Astrocyte (in vitro differentiated cells and primary cell): ENCODE measurements at places on chromosomes 5 and 9.

DNA sequence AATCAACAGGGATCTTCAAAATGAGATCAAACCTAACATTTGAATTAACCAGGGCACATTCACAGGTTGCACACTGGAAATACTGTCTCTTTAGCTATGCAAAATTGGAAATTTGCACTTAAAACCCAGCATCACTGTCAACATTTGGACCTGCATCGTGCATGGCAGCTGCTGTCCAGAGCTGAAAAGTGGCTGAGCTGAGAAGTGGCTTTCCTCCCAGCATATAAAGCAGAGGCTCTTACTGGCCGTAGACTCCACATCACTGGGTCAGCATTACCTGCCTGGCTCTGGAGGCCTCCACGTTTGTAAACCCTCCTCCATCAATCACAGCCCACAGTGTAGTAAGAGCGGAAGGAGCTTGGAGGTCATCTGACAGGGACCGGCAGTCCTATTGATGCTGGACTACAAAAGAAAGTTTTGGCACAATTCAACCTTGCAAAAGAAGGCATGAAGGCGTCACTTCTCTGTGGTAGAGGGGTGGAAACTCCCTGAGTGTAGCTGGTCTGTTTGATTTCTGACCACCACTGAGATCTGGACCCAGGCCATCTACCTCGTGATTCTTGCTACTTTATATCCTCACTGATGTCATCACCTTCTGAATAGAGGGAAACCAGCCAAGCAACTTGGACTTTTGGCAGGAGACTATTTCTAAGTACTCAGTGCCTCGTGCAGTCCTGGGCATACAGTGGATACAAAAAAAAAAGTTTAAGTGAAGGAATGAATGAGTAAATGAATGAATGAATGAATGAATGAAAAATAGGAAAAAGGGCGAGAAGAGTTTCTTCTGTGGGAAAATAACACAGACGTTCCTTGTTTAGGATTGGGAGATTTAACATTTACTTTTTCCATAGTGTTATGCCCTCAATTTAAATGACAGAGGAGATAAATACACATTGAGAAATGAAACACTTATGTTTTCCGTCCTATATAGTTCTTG lies 14.8 kb downstream of the RASEF start:
- peak; percentile 96 for DNase-seq

- no peak for DNase-seq
Observed at GRCh38 chr5:180523629-180524466, 29.7 kb downstream of the CNOT6 start.

- peak; percentile 83 for DNase-seq
Observed at GRCh38 chr9:109117856-109118807, 1.6 kb downstream of the TMEM245 start.

DNA sequence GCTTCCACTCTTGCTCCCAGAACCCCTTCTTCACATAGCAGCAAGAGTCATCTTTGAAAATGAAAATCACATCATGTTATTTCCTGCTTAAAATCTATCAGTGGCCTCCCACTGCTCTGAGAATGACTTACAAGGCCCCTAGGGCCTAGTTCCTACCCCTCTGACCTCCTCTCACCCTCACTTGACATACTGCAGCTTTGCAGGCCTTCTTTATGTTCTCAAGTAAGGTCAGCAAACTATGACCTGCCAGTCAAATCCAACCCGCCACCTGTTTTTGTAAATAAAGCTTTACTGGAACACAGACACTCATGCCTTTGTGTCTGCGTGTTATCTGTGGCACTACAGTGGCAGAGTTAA lies 185.7 kb downstream of the NR3C1 start:
- no peak for DNase-seq

- peak; percentile 65 for DNase-seq
Observed at GRCh38 chr9:21965401-21965951, 28.7 kb downstream of the CDKN2A start.

GRCh38 chr9:132210472-132211145 lies 48.8 kb downstream of the NTNG2 start:
- peak; percentile 83 for DNase-seq

DNA sequence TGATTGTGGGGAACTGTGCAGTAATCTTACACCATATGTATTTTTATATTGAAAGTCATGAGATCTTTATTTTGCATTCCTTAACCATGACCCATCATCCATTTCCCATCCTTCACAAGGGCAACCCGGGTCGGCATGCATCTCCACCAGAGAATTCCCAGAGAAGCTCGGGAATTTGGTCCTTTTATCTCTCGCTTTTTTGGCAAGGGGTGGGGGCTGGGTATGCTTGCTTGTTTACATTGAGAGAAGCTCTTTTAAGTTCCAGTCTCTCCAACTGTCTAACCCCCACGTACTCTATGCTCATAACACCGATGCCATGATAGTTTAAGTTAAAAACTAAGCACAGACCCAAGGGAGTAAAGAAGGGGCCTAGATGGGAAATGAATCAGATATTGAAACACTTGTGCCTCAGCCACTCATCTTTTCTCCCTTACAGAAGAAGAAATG lies 109.9 kb upstream of the NFIB start:
- peak; percentile 77 for DNase-seq

- peak; percentile 41 for DNase-seq
Observed at GRCh38 chr5:156481741-156482140, 154.8 kb downstream of the SGCD start.

DNA sequence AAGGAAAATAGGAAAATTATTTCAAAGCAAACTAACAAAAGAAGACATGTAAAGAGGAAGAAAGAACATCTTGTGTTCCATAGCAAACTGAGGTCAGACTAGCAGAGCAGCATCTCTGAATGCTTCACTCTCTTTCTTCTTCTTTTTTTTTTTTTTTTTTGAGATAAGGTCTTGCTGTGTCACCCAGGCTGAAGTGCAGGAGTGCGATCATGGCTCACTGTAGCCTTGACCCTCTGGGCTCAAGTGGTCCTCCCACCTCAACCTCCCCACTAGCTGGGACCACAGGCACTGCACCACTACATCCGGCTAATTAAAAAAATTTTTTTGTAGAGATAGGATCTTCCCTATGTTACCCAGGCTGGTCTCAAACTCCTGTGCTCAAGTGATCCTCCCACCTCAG lies 36.6 kb downstream of the MELK start:
- no peak for DNase-seq

- DNase-seq, result no peak
Observed at GRCh38 chr5:128539038-128539429, 989 bp upstream of the FBN2 start.

DNA sequence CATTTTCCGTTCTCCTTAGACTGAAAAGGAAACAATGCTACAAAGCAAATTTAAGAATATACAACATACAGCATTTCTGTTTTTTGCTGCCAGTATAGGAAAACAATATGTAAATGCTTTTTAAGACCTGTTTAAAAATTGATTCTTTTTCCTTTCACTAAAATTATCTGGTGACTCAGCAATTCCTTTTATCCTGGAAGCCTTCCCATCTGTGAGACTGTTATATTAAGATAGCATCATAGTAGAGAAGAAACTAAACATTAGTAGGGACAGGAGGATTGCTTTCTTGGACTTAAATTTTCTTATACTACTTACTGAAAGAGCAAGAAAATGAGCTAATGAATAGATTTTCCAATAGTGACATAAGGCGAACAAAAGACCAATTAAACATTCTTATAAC lies 30.0 kb upstream of the GPR21 start:
- peak; percentile 40 for DNase-seq

DNA sequence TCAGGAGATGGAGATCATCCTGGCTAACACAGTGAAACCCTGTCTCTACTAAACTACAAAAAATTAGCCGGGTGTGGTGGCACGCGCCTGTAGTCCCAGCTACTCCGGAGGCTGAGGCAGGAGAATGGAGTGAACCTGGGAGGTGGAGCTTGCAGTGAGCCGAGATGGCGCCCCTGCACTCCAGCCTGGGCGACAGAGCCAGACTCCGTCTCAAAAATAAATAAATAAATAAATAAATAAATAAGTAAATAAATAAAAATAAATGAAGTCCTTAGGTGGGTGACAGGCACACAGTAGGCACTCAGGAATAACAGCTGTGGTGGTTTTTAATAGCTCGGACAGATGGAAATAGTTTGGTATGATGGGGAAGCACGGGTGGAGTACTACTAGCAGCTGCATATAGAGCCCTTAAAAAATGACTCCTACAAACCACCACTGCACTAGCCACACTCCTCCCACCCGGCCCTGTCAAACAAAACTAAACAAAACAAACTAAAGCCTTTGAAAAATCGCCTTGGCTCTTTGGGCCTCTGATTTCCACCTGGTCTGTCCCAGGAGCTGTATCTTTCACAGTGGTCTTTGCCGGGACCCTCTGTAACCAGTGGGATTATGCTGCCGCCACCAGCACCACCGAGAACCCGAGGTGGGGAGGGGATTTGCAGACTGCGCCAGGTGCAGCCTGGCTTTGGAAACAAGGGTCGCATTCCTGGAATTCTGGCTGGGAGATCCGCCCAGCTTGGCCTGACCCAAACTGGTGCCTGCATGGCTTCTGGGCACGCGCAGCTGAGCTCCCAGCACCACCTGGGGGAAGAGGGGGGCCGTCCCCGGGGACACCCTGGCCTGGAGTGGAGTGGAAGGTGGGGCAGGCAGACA lies 5.1 kb upstream of the WDR5 start:
- DNase-seq, result no peak

DNA sequence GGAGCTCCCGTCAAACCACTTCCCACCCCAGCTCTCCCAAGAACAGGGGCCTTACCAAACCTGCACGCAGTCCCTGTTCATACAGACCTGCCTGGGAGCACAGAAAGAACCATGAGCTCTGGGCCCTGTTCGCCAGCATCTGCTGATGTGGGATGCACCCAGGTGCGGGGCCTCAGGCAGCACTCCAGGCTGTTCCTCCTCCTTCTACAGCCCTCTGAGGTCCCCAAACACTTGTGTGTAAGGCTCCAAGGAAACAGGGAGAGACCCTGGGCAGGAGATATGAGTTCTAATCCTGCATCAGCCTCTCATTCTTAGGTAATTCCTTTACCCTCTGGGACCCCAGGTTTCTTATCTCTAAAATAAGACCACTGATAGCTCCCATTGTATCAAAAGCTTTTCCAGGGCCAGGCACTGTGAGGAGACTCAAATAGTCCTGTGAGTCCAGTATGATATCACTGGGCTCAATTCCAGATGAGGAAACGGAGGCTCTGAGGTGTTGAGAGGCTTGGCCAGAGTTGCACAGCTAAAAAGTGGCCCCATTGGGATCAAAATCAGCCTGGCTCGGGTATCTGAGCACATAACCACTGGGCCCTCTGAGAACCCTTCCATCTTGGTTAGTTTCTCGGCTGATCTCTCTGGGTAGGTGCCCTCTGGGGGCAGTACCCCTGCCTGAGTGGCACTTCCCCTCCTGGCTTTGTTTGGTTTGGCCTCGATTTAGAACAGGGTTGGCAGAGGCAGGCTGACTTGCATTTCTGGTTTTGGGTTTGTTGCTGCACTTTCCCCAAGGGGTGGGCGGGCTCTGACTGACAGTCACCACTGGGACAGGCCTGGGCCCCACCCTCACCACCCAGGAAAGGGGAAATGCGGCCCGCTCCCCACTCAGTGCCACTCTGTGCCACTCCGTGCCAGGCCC lies 116.8 kb downstream of the RGS3 start:
- DNase-seq, result no peak

GRCh38 chr5:109953761-109954160 lies 264.0 kb downstream of the MAN2A1 start:
- no peak for DNase-seq

DNA sequence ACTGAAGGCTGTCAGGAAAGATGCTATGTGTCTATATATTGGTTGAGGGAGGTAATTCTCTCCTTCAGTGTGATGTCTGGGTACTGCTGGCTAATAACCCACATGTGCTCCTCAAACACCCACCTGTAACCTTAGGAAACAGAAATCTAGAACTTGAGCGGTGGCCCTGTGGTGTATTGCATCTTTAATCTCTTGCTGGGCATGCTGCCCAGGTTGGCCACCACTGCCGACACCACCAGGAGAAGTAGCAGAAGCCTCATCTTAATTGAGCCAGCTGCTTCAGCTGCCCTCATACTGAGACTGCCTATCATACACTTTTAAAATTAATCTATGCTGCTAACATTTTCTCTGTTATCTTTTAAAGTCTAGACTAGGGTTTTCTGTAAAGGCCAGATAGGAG lies 103.5 kb upstream of the C5orf63 start:
- DNase-seq, result no peak

DNA sequence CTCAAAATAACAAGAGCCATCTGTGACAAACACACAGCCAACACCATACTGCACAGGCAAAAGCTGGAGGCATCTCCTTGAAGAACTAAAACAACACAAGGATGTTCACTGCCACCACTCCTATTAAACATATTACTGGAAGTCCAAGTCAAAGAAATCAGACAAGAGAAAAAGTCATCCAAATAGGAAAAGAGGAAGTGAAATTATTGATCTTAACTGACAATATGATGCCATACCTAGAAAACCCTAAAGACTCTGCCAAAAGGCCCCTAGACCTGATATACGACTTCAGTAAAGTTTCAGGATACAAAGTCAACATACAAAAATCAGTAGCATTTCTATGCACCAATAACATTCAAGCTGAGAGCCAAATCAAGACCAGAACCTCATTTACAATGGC lies 30.0 kb upstream of the MACIR start:
- DNase-seq, result no peak

- no peak for DNase-seq
Observed at GRCh38 chr5:67435032-67435431, 238.4 kb upstream of the CD180 start.

- peak; percentile 52 for DNase-seq
Observed at GRCh38 chr5:139844472-139845145, 49.0 kb downstream of the PSD2 start.

GRCh38 chr5:19352120-19352519 lies 635.9 kb downstream of the CDH18 start:
- no peak for DNase-seq

GRCh38 chr5:73160239-73160671 lies 12.7 kb upstream of the TMEM174 start:
- peak; percentile 70 for DNase-seq

- no peak for DNase-seq
Observed at GRCh38 chr9:127418037-127418471, 6.1 kb upstream of the ZNF79 start.

GRCh38 chr5:118700510-118700909 lies 287.8 kb downstream of the DTWD2 start:
- no peak for DNase-seq

- DNase-seq, result no peak
Observed at GRCh38 chr5:116387738-116388137, 186.9 kb downstream of the SEMA6A start.

DNA sequence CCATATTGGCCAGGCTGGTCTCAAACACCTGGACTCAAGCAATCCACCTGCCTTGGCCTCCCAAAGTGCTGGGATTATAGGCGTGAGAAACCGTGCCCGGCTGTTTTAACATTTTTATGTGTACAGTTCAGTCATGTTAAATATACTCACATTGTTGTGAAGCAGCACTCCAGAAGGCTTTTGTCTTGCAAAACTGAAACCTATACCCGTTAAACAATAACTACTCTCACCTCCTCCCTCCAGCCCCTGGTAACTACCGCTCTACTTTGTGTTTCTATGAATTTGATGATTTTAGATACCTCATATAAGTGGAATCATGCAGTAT lies 23.1 kb upstream of the SHB start:
- DNase-seq, result no peak

DNA sequence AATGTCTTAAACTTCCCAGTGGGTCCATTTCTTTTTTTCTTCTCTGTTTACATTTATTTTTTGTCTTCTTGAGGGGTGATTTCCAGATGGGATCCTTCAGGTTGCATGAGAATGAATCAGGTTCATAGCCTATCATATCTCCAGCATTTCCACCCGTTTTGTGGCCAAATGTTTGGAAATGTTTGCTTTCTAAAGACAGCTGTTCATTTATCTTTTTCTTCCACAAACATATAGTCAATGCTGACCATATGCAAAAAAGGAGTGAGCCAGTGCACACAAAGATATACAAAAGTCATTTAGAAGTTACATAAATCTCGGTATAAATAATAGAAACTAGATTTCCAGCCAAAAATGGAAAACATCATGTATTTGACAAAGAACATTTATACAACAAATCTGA lies 71.6 kb upstream of the STC2 start:
- no peak for DNase-seq
